Muscle of leg (tissue), 16 donors: ENCODE measurements at places on chromosomes 12 and 14. TPM values are rescaled to one million over a fixed set of nuclear protein-coding genes. Genes with fewer than 3 reads are reported as not detected.

The PHLDA1 gene
- 16.8 TPM for polyA plus RNA-seq

The IAPP gene
- not detected for polyA plus RNA-seq

The DBX2 gene
- 0.38 TPM for polyA plus RNA-seq

The COX6A1 gene
- polyA plus RNA-seq: 125 TPM

The MYF6 gene
- polyA plus RNA-seq: 83.0 TPM

The CCDC196 gene
- not detected for polyA plus RNA-seq

The FOXG1 gene
- polyA plus RNA-seq: not detected

The ZFHX2 gene
- 1.8 TPM for polyA plus RNA-seq

The HOXC10 gene
- polyA plus RNA-seq: 47.2 TPM

The FAM186B gene
- 0.75 TPM for polyA plus RNA-seq

The PIK3C2G gene
- 0.06 TPM for polyA plus RNA-seq

The EML5 gene
- 0.79 TPM for polyA plus RNA-seq

The KLHDC1 gene
- 4.9 TPM for polyA plus RNA-seq

The AMN1 gene
- polyA plus RNA-seq: 11.6 TPM

The NGB gene
- not detected for polyA plus RNA-seq

The HOXC4 gene
- polyA plus RNA-seq: 22.0 TPM

The RPGRIP1 gene
- 1.9 TPM for polyA plus RNA-seq

The FBRSL1 gene
- 65.5 TPM for polyA plus RNA-seq

The SYT10 gene
- not detected for polyA plus RNA-seq

The AREL1 gene
- polyA plus RNA-seq: 19.1 TPM

The DEPDC4 gene
- 1.1 TPM for polyA plus RNA-seq

The NRIP2 gene
- polyA plus RNA-seq: 5.4 TPM

The SYNDIG1L gene
- 0.07 TPM for polyA plus RNA-seq

The TMEM132C gene
- polyA plus RNA-seq: 5.5 TPM

The BRF1 gene
- 27.6 TPM for polyA plus RNA-seq

The CIROP gene
- not detected for polyA plus RNA-seq

The LGALS3 gene
- 39.5 TPM for polyA plus RNA-seq

The TMEM121 gene
- polyA plus RNA-seq: 1.3 TPM

The CIDEB gene
- 8.9 TPM for polyA plus RNA-seq

The CTSG gene
- 2.2 TPM for polyA plus RNA-seq

The NRXN3 gene
- polyA plus RNA-seq: 1.3 TPM

The CEBPE gene
- polyA plus RNA-seq: 0.14 TPM

The PARP2 gene
- polyA plus RNA-seq: 33.7 TPM

The FGF23 gene
- polyA plus RNA-seq: 0.16 TPM

The KRT79 gene
- polyA plus RNA-seq: not detected

The PNN gene
- polyA plus RNA-seq: 78.1 TPM

The ACOT4 gene
- polyA plus RNA-seq: 0.34 TPM

The PTGER2 gene
- 0.64 TPM for polyA plus RNA-seq

The SETD1B gene
- 12.7 TPM for polyA plus RNA-seq

The MANSC4 gene
- polyA plus RNA-seq: not detected

The NOS1 gene
- polyA plus RNA-seq: 0.19 TPM

The RD3L gene
- not detected for polyA plus RNA-seq

The COL2A1 gene
- 54.2 TPM for polyA plus RNA-seq

The CCDC63 gene
- 0.11 TPM for polyA plus RNA-seq

The TAS2R8 gene
- not detected for polyA plus RNA-seq

The NFATC4 gene
- 42.2 TPM for polyA plus RNA-seq

The OR4Q2 gene
- polyA plus RNA-seq: not detected

The MMP17 gene
- polyA plus RNA-seq: 4.6 TPM

The ARHGAP9 gene
- polyA plus RNA-seq: 6.9 TPM

The KRT6C gene
- not detected for polyA plus RNA-seq

The HEBP1 gene
- 49.0 TPM for polyA plus RNA-seq
